ENCODE measurements at places on chromosomes 3 and 15.

GRCh38 chr3:66938338-66938963, 59.7 kb upstream of the KBTBD8 start:
- DNase-seq: no peak

DNA sequence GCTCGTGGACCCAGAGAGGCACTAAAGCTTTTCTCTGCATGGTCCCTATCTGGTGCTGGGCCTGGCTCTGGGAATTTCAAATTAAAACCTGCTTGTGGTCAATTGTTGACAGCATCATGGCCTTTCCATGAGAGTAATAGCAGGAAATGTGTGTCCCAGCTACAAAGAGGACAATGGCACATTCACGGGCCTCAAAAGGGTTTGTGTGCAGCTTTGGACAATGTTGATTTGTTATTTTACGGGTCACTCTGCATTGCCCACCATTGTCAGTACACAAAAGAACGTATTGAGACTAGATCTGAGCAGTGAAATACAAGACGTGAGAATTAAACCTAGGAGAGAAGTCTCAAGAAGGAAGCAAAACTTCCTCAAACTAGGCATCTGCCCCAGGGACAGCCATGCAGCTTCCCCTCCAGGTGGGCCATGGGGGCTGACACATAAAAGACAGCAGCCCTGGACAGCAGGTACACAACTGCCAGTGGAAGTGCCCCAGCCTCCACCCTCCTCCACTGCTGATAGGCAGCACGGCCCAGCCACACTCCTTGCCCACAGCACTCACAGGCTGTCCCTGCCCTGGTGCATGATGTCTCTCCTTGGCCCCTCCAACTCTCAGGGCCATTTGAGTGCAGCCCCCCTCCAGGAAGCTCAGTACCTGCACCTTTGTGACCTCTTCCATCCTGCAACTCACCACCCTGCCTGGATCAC, 15.9 kb upstream of the LTF start:
- no peak for DNase-seq

- no peak for DNase-seq
These were observed 48.0 kb upstream of the ATP1B3 start for GRCh38 chr3:141828487-141828886.

DNA sequence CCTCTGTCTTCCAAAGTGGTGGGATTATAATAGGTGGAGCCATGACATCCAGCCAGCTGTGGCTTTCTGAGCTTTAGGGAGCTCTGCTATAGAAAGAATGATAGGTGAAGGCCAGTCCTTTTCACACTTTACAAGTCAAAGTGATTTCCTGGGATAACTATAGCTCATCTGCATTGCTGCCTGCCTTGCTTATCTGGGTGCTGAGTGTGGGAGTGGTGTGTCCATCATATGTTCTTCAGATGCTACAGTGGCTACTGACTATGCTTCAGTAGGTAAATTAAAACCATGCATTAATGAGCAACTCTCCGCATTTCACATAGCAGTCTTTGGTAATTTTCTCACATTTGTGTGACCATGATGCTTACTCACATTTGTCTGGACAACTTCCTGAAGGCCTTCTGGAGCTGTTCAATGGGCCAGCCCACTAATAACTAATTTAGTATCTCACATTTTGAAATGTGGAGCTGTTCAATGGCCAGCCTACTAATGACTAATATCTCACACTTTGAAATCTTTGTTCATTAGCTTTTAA, 23.4 kb downstream of the RHOA start:
- DNase-seq: no peak

Measured in GOT3 (cell line).